NCI-H345 (cell line): ENCODE measurements at places on chromosomes 7 and 10.

DNA sequence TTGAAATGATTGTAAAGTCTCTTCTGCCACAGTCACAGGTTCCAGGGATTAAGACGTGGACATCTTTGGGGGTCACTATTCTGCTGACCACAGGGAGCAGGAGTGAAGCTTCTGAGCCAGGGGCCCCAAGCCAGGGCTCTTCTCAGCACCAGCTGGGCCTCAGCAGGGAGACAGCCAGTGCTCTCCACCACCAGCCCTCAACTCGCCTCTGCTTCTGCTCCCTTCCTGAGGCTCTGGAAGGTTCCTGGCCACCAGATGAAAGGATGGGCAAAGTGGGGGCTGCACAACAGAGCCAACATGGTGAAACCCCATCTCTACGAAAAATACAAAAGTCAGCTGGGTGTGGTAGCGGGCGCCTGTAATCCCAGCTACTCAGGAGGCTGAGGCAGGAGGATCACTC lies 11.2 kb upstream of the CRYGN start:
- no peak for DNase-seq

DNA sequence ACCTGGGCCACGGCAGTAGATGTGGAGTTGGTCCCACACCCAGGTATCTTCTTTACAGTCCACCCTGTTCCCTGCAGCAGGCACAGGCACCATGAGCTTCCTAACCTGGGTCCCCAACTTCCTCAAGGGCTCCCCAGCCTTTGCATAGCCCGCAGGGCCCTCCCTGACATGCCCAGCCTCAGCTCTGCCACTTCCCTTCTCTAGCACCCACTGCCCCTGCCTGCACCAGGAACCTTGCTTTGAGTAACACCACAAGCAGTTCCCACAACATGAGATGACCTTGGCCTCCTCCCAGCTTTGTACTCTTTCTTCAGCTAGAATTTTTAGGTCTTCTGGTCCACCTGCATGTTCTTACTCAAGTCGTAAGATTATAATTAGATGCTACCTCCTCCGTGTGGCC lies 92.2 kb upstream of the ZPBP start:
- DNase-seq = no peak

DNA sequence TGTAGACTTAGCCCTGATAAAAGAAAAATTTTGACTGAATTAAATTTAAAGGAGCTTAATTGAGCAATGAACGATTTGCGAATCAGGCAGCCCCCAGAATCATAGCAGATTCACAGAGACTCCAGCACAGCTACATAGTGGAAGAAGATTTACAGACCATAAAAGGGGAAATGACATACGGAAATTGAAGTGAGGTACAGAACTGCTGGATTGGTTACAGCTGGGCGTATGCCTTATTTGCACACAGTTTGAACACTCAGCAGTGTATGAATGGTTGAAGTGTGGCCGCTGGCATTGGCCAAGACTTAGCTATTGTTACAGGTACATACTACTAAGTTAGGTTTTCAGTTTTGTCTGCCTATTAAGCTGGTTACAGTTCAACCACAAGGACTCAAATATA lies 433.5 kb upstream of the CELF2 start:
- DNase-seq = no peak

GRCh38 chr10:8830876-8831275 lies 776.4 kb downstream of the GATA3 start:
- no peak for DNase-seq

- no peak for DNase-seq
Measured at GRCh38 chr7:92720604-92721350, 115.6 kb downstream of the CDK6 start.

- no peak for DNase-seq
Measured at GRCh38 chr10:66926841-66927240, 1.0 kb downstream of the LRRTM3 start.

DNA sequence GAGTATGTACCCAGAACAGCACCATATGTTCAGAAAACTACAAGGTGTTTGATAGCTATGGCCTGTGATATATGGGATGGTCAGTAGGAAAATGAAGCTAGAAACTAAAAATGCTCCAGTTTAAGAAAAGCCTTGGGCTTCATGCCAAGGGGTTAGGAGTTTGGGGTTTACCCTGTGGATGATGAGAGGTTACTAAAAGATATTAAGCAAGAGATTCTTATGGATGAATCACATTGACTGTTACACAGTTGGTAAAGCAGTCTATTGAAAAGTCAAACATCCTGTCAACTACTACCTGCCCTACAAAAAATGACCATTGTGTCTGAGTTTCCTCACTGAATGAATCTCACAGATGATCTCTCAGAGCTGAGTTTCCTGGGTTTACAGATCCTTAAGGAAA lies 166.2 kb upstream of the INHBA start:
- no peak for DNase-seq

DNA sequence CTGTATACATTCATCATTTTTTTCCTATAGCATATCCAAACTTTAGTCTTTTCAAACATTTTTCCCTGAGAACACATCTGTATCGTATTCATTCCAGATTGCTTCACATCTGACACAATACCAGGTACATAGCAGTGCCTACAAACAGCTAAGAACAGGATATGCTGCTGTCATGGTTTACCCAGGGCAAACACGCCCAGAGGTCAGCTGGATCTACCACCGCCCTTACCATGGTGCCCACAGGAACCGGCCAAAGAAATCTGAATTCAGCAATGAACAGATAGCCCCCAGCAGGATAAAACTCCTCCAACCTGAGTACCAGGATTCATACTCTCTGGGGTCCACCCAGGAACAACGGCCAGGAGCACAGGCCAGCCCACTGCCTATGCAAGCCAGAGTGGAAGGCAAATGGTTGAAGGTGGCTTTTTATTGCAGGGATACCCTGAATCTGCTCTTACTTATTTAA lies 43.0 kb downstream of the TNS3 start:
- DNase-seq = no peak

DNA sequence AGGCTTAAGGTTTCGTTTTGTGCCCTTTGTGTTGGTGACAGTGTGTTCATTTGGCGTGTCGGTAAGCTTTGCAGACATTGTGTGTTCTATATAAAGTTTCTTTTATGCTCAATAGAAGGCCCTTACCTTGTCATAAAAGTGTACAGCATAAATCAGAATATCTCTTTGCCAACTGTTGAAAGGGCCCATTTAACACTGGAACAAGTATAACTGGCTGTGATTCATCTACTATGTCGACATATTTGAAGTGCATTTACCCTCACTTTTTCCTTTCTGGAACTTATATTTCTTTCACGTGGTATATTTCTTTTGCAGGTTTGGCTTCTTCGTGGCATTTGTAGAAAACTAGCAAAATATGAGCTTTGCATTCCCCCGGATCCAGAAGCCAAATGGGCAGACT lies 32.7 kb downstream of the EEPD1 start:
- no peak for DNase-seq

DNA sequence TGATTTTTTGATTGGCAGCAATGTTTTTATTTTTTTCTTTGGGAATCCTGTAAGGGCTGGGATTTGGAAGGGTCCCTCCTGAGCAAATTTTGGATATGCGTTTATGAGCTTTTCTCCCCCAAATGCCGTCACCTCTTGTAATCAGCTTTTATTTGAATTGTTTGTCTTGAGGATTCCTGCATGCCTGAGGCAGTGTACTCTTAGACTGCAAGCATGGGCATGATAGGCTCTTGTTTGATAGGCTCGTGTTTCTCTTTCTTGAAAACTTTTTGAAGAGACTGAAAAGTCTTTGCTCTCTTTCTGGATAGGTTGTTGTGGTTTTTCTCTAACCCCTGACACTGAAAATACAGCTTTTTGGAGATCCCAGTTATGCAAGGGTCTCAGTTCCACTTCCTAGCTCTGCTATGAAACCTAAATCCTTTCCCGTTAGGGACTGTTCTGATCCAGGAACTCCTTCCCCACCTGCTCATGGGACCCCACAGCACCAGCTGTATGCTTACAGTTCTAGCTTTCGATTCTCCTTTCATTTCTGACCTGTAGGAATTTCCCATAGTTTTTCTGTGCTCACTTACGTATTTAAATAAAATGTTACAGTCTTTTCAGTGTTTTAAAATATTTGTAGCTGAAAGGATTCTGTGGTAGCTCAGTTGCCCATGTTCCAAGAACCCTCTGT lies 17.2 kb downstream of the TSPAN13 start:
- no peak for DNase-seq

GRCh38 chr7:143434660-143435059 lies 8.6 kb upstream of the TAS2R60 start:
- no peak for DNase-seq

GRCh38 chr10:126502441-126502840 lies 114.2 kb upstream of the ADAM12 start:
- no peak for DNase-seq

- peak; percentile 5 for DNase-seq
Measured at GRCh38 chr10:118246332-118247295, 95.5 kb downstream of the FAM204A start.

- no peak for DNase-seq
Measured at GRCh38 chr7:155942226-155942950, 130.1 kb upstream of the SHH start.

- no peak for DNase-seq
Measured at GRCh38 chr7:36957620-36958019, 233.3 kb upstream of the AOAH start.

GRCh38 chr10:1604246-1604645 lies 133.1 kb downstream of the ADARB2 start:
- no peak for DNase-seq

DNA sequence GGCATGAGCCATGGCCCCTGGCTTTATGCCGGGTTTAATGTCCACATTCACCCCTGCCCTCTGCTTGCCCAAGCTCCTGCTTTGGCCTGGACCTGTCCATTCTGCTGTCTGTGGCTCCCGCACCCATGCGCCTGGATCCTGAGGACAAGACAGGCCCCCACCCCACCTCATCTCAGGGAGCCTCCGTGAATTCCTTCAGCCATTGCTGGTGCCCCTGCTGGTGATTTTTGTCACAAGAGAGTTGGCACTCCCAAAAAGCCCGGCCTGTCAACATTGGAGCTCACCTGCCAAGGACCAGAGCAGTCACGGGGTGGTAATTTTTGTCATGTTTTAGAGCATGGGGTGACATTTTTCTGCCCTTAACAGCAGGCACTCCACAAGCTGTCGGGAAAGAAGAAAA lies 127.5 kb upstream of the PLXNA4 start:
- no peak for DNase-seq

DNA sequence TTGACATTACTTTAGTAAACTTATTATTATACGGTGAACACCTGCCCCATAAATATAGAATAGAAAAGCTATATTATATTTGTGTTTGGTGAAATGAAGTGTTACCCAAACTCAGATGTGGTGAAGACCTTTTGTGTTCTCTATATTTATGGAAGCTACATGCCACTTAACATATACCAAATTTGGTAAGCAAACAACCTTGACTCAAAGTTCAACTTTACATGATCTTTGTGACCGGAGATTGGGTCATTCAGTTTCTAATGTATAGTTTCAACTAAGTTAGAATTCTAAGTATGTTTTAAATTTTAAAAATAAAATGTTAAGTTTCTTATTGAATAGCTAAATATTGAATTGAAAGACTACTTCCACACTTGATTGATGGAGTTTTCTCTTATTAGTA lies 288.6 kb upstream of the SEMA3D start:
- DNase-seq = no peak

DNA sequence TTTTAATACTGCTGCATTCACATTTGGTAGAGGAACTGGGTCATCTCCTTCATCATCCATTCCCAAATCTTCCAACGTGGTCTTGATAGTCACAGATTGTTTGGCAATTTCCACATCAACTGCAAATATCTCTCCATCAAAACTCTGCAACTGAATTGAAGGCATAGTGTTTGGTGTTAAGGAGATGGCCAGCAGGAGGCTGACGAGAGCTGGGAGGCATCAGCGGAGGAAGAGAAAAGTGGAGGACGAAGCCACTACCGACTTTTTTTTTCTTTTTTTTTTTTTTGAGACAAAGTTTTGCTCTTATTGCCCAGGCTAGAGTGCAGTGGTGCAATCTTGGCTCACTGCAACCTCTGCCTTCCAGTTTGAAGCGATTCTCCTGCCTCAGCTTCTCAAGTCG lies 205.0 kb upstream of the KCTD7 start:
- no peak for DNase-seq

GRCh38 chr10:60281792-60282353 lies 107.8 kb downstream of the ANK3 start:
- DNase-seq = no peak

DNA sequence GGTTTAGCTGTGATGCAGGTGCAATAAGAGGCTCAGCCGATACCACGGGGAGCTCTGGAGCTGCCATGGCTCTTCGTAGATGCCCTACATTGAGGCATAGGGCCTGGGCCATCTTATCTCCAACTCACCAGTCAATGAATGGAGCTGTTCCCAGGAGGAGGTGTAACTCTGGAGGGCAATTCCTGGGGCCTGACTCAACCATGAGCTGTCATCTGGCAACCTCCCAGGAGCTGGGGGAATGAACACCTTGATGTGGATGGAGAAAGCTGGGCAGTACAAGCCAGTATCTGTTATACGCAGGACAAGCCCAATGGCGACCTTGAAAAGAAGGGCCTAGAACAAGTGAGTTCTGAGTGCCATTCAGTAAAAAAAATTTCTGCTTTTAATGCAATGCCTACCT lies 224.0 kb upstream of the PLXDC2 start:
- no peak for DNase-seq

- peak; percentile 7 for DNase-seq
Measured at GRCh38 chr7:27723085-27723484, 16.9 kb upstream of the TAX1BP1 start.
